ENCODE measurements at places on chromosomes 4 and X.

DNA sequence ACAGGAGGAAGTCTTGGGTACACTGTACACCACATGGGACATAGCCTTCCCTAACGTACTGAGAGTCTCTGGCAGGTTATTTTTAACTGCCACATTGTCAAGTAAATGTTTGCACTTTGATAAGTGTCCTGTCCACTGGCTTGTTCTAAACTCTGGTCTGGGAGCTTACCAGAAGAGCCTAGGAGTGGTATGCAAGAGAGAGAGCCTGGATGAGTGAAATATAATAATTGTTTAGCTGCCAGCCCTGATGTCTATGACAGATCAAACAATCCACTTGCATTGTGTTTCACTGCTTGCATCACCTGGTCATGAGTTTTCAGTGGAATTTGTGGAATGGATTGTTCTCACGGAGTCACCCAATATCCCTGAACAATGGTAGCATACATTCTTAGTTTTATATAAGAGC is 91.6 kb downstream of the SHROOM3 start:
- DNase-seq, result peak; percentile 23

DNA sequence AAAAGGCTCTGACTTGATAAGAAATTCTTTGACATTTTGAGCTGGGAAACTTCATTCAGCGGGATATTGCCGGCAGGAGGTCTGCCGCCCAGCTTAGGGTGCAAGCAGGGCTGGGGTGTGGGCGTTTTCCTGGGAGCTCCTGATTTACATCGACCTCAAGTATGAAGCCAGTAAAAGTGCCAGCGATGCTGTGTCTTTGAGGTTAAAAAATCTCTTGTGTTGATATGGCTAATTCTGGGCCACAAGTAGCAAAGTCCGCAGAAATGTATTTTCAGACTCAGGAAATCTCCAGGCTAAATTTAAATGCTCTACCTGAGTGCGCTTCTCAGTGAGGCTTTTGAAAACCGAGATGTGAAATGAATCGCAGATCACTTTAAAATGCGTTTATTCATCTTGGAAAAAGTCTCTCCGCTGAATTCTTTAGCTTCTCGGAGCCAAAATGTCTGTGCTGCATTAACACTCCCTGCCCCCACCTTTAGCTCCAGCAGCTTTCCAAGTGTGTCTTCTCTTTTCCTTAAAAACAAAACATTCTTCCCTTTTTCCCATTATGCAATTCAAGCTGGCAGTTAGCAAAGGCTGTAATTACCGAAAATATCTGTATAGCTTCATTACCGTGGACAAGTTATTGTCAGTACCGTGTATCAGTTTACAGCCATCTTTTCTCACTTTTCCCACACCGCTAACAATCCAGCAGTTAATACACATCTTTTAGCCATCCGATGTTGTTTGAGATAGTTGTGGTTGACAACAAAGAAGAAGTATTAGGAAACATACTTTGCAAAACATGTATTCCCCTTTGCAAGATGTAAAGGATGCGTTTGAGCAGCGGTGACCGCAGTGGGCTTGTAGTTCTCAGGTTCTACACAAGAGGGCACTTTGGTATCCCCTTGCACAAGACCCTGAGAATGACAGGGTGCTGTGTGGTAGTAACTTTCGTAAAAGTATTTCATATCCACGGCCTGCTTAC is 136.0 kb upstream of the STX18 start:
- peak; percentile 56 for DNase-seq

DNA sequence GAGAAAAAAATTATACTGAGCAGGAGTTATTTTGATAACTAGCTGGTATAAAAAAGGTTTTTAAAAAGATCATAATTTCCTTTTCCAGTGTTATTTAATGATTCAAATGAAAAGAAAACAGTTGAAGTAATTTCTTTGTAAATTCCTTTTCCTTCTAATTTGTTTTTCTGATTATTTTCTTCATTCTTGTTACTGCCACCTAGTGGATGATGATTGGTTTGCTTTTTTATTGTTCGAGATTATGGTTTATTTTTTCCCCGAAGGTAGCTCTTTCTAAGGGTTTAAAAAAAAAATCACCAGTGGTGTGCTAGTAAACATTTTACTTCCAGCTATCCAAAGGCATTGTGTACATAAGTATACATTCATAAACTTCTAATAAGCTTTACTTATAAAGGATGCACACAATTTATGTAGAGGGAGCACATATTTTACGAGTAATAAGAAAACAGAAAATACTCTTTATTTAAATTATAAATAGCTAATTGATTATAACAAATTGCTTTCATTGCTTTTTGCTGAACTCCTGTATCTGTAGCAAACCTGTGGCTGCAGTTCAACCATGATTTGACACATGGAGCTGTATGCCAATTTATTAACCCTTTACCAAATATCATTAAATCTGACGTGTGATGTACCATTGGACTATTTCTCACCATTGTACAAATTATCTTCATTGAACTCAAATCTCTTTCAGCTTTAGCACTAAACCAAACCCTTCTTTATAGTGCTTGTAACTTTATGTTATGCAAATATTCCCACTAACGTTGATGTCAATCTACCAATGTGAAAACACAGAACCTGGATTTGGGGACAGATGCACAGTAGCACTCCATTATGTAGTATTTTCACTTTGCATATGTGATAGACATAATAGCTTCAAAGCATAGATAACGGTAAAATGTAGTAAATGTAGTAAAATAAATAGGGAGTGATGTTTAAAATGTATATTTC is 97.8 kb upstream of the ANK2 start:
- peak; percentile 23 for DNase-seq

GRCh38 chr4:70734971-70735370 is 13.2 kb downstream of the RUFY3 start:
- DNase-seq, result no peak

GRCh38 chrX:70504772-70505450 is 60.3 kb downstream of the DLG3 start:
- no peak for DNase-seq

DNA sequence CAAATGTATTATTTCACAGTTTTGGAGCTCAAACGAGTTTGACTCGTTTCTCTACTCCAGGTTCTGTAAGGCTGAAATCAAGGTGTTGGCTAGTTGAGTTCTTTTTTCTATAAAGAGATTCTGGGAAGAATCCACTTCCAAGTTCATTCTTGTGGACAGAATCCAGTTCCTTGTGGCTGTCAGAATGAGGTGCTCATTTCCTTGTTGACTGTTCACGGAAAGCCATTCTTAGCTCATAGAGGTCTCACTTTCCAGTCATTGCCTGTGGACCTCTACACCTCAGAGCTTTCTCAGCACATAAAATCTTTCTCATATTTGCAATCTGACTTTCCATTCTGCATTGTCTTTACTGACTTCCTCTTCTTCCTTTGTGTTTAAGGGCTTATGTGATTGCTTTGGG is 62.9 kb downstream of the SYTL5 start:
- no peak for DNase-seq

DNA sequence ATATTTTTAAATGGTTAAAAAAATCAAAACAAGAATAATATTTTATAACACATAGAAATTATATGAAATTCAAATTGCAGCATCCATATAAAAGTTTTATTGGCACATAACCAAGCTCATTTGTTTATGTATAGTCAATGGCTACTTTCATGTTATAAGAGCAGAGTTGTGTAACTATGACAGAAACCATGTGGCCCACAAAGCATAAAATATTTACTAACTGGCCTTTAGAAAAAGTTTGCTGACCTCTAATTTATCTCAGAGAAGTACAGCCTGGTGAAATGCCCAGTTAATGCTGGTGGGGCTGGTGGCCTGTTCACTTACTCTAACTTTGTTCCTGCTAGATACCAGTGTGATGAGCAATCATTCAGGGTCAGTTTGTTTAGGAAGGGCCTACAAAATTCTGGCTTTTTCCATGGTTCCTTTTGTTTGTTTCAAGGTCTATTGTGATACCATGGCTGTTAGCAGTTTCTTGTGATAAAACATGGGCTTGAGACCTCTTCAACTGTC is 104.6 kb downstream of the PPP1R2C start:
- DNase-seq, result no peak

GRCh38 chrX:115592997-115593734 is 32.2 kb downstream of the PLS3 start:
- DNase-seq, result peak; percentile 74

GRCh38 chrX:87805829-87806490 is 288.4 kb downstream of the KLHL4 start:
- DNase-seq, result no peak

GRCh38 chr4:152045807-152046571 is 285.2 kb upstream of the GATB start:
- DNase-seq, result peak; percentile 21

GRCh38 chr4:81891005-81891996 is 419.6 kb upstream of the RASGEF1B start:
- DNase-seq, result no peak

DNA sequence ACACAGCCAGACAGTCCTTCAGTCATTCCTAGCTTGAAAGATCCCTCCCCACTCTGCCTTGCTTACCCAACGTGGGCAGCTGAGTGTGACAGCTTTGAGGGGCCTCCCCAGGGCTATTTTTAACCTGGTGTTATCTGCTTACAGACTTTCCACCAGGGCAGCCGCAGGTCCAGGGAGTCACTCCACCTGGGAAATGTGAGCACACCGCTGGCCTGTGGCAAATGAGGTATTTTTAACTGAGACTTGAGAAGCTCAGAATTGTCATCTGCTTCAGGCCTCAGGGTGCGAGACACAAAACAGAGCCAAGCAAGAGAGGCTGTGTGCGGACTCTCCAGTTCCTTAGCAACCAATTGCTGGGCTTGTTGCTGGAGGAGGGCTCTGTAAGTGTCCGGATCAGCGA is 13.0 kb downstream of the CORIN start:
- no peak for DNase-seq

GRCh38 chrX:110358548-110358947 is at the start of gene RTL9:
TSS of gene RTL9 (plus strand) at chrX:110358848. CDS start at chrX:110450618, 91,770 bp downstream.
- no peak for DNase-seq

DNA sequence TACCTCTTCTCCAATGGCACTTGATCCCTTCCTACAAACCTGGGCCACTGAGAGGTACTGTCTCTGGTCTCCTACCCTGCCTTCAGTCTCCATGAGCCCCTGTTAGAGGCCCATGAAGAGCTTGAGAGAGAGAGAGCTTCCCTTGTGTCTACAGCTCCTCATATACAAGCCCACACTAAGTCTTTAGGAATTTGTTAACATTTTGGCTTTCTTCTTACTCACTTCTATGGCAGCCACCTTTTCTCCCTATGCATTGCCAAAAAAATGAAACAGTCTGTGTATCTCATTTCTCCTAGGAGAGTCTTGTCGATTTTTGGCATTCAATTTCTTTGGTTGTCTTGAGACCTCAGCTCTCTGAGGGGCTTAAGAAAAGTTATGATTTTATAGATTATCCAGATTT is 90.9 kb upstream of the LNX1 start:
- DNase-seq, result peak; percentile 87

DNA sequence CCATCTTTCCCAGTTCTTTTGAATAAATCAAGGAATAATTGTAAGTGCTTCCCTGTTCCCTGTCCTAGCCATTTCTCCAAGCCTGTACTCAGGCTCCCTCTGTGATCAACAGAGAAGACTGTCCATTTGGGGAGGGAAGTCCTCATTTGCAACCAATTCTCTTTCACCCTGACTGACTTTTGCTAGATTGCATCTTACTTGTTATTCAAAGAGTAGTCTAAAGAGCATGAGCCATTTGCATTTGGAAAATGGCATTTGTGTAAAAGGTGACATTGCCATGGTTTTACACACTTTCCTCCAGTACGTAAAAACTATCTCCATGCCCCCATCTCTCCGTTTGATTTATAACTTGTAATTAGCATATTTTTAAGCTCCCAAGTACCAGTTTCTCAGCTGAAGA is 110.6 kb downstream of the MBNL3 start:
- DNase-seq, result no peak

GRCh38 chrX:7503251-7503650 is 339.7 kb upstream of the VCX start:
- DNase-seq, result no peak

DNA sequence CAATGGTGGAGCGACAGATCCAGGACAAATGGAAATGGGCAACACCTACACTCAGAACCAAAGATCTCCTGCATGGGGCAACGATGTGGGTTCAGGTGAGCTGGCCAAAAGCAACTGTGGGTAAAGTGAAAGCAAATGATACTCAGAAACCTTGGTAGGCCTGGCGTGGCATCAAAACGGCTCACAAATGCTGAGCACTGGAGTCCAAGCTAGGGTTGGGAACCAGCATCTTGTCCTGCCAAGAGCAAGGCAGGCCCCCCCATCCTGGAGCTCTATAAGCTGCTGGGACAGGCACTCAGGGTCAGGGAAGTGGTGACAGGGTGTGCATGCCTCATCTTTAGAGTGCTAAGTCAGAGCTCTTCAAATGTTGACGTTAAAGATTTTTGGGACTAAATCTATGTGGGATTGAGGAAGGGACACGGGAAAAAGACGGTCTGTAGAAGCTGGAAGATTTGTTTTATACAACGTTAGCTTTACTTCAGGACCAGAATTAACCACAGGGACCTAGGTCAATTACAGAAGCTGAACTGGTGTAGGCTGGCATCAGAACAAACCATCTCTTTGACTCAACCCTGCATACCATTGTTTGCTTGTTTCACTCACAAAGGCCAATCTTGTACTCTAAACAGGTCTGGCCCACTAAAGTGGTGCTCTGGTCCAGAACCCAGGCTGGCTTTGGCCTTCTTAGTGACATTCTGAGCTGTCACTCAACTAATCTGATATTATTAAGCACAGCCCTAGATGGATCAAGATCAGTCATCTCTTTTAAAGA is 10.7 kb downstream of the ATP8A1 start:
- no peak for DNase-seq

DNA sequence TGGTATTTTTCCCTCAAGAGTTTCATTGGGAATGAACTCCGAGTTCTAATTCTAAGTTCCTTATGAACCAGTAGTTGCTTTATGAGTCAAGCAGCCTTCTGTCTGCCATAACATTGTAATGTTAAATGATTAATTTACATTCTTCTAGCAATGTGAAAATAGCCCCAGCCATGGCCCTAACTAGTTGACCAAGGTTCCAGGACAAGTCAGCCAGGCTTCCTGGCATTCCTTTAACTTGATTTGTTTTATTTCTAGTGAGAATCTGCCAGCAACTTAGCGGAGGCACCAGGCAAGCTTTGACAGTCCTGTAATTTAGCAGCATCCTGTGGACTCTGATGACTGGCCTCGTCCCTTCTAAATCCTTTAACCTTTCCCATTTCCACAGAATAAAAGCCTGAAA is 69.0 kb downstream of the GLRA2 start:
- no peak for DNase-seq

GRCh38 chr4:16196482-16197393 is 29.5 kb downstream of the TAPT1 start:
- peak; percentile 83 for DNase-seq

DNA sequence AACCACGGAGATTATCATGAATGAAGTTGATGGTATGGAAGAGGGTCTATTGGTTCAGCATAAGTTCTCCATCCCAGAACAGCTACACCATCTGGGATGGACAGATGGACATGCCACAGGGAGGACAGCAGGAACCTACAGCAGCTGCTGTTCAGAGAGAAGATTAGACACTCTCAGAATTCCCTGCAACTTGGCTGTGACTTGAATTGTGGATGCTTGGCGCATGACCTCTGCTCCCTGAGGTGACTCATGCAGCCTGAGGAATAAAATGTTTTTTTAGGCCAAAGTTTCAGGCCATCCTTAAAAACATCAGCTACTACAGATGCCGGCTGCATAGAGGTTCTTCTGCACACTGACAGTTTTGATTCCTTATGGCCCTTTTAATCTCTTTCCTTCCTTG is 97.3 kb downstream of the RS1 start:
- DNase-seq, result peak; percentile 70

- no peak for DNase-seq
Measured at GRCh38 chrX:68669871-68670270, 22.4 kb downstream of the STARD8 start.

All from fibroblast of skin of back (primary cell).